ENCODE measurements at places on chromosomes 6 and 20.
A peak's percentile ranks its signal among the peaks of the same experiment; 100 is the strongest.

DNA sequence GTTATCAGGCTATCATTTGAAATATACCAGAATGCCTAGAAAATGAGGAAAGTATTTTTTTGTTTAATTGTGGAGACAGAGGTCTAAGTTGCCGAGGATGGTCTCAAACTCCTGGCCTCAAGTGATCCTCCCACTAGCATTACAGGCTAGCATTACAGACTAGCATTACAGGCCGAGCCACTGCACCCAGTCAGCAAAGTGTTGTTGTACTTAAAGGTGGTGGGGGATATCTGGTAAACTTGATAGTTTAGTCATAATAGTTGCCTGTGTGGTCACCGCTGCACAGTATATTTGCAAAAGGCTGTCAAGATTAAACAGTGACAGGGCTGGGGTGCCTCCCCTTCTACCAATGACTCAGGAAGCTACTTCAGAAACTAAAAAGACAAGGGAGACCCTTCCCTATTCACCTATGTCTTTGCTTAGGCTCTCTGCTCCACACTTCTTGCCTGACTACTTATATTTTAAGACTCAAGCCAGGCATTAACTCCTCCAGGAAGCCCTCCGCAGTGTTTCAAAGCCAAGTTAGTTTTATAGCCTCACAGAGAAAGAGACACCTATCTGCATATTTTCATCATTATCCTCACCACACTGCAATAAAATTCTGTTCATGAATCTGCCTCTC lies 3.1 kb upstream of the AKIRIN2 start:
- no peak for DNase-seq

DNA sequence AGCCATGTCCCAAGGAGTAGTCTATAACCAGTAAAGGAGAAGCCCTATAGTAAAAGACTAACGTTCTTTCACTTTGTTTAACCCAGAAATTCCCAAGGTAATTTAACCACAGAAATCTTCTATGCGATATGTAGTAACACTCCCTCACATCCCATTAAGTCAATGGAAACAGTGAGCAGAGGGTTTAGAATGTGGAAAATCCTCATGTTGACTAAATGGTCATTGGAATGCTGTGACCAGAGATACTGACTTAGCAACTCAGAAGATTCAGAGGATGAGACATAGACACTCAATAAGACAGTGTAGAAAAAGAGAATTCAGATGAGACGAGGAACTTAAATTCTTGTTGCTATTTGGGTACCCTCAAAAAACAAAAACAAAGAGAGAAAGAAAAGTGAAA lies 562.2 kb upstream of the NOX3 start:
- DNase-seq: no peak

DNA sequence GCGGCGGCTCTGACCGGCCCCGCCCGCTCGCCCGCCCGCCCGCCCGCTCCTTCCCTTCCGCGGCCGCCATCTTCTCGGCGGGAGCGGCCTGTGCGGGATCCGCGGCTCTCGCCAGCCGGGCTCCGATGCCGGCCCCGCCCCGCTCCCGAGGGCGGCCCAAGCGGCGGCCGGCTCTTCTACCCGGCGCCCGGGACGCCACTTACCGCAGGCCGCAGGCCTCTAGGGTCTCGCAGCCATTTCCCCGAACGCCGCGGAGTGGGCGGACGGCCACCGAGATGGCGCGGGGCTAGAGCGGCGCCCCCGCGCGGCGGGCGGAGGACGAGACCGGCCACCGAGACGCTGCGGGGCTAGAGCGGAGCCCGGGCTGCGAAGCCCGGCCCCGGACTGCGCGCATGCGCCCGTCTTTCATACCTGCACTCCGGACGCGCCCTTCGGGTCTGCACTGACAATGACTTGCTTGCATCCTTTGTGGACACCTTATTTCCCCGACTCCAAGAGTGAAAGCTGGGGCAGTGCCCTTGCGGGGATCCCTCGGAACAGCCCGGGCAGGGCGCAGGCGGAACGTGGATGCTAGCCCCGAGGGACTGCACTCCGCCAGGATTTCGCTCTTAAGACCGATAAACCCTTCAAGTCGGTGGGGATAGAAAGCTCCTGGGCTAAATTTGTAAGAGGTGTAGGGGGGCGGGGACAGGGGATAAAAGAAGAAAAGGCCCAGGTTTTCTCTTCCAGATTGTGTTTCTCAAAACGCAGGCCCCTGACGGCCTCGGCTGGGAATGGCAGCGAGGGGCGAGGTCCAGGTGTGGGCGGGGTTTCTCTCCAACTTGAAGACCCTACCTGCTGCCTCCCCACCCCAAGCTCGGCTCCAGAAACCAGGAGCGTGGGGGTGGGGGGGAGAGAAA lies at the start of gene DIDO1:
TSS of gene DIDO1 (minus strand) at position 277 of the 899 bp plus-strand sequence.
- DNase-seq: peak; percentile 80

DNA sequence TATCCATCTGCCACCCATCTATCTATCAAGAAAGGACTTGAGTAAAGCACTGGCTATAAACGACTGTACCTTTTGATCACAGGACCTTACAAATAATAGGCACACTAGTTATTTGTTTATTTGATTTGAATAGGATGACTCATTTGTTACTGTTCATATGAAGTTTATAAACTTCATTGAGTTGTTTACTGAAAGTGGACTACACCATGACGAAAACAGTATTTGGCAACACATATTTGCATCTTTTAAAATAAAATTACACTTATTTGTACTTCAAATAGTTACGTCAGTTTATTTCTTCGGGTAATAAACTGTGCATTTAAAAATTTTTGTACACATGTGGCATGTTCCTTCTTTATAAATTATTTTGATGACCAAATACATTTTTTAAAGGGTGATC lies 133.0 kb downstream of the OGFRL1 start:
- no peak for DNase-seq

Measured in nucleus accumbens (tissue), 56 donors.